ENCODE measurements at places on chromosomes 1 and 21. TPM values are rescaled to one million over a fixed set of nuclear protein-coding genes. Genes with fewer than 3 reads are reported as not detected.
A peak's percentile ranks its signal among the peaks of the same experiment; 100 is the strongest.

- no peaks in the 10 kb centered on the region for H3K27me3 ChIP-seq
- H3K27ac ChIP-seq = peak overlapping the region; percentile 69
- peaks cover 39% of the 10 kb centered on the region for H3K4me1 ChIP-seq
- peak; percentile 90 for DNase-seq
- no peaks in the 10 kb centered on the region for H3K36me3 ChIP-seq
- no peak overlapping the region for H3K4me3 ChIP-seq
These were observed 285.4 kb upstream of the USP25 start for GRCh38 chr21:15444118-15444960.

GRCh38 chr1:104593413-104594187 is 843.9 kb downstream of the AMY1C start:
- H3K4me3 ChIP-seq = no peak overlapping the region
- no peak overlapping the region for H3K27ac ChIP-seq
- H3K4me1 ChIP-seq = no peaks in the 10 kb centered on the region

GRCh38 chr1:107358619-107359327 is 217.9 kb downstream of the NTNG1 start:
- H3K4me3 ChIP-seq = no peak overlapping the region
- no peak overlapping the region for H3K27ac ChIP-seq
- no peaks in the 10 kb centered on the region for H3K4me1 ChIP-seq

GRCh38 chr1:155466996-155467395 is 95.6 kb downstream of the ASH1L start:
- H3K4me3 ChIP-seq = no peak overlapping the region
- H3K27me3 ChIP-seq = no peaks in the 10 kb centered on the region
- H3K36me3 ChIP-seq = no peaks in the 10 kb centered on the region
- H3K4me1 ChIP-seq = peaks cover 8% of the 10 kb centered on the region
- no peak for DNase-seq
- no peak overlapping the region for H3K27ac ChIP-seq

Gene TMEM82
- total RNA-seq = 21.3 TPM

Gene LRRC53
- not detected for total RNA-seq

Measured in right lobe of liver (tissue), 6 donors.